ENCODE measurements at places on chromosomes 4 and X.

- DNase-seq: no peak
Measured at GRCh38 chr4:140793291-140793690, 37.1 kb upstream of the TBC1D9 start.

GRCh38 chrX:96763608-96764007 lies 79.0 kb downstream of the DIAPH2 start:
- DNase-seq: no peak

DNA sequence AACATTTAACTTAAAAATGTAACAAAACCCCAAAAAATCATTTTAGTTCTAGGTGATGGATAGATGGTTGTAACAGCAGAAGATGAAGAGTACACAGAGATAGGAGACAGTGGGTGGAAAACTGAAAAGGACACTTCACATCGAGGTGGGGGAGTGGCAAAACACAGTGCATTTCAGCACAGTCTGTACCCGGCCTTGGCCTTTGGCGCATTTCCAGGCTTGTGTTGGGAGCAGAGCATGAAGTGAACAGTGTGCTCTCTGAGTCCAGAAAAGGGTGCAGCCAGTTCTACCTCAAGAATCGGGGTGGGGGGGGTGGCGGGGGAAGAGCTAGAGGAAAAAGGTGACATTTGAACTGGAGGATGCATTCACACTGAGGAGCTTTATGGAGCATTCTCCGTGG lies 4.3 kb downstream of the TSPYL2 start:
- DNase-seq: no peak

- peak; percentile 11 for DNase-seq
Measured at GRCh38 chr4:39235696-39236095, 53.4 kb downstream of the WDR19 start.

DNA sequence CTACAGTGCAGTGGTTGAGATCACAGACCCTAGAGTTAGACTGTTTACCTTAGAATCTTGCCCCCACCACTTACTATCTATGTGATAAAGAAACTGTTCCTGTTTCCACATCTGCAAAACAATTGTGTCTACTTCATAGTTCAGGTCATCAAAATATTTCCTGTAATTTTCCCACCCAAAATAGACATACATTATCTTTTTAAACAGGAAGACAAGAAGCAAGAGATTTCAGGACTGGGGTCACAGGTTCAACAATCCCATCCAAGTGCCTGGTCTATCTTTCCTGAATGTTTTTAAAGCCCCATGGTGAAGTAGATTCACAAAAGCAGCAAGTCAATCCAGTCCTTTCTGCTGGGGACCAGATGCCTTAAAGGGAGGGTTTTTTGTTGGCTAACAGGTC lies 41.8 kb upstream of the CT47C1 start:
- no peak for DNase-seq

All from fibroblast of skin of right biceps (primary cell).